Cardiac muscle cell (in vitro differentiated cells and primary cell): ENCODE measurements at places on chromosomes 12 and 14.
A peak's percentile ranks its signal among the peaks of the same experiment; 100 is the strongest.

- H3K27ac ChIP-seq: no peak overlapping the region
- H3K27me3 ChIP-seq: no peaks in the 10 kb centered on the region
- H3K36me3 ChIP-seq: no peaks in the 10 kb centered on the region
- no peak for DNase-seq
- peaks cover 7% of the 10 kb centered on the region for H3K4me1 ChIP-seq
Measured at GRCh38 chr12:92421042-92421441, 275.4 kb upstream of the BTG1 start.

DNA sequence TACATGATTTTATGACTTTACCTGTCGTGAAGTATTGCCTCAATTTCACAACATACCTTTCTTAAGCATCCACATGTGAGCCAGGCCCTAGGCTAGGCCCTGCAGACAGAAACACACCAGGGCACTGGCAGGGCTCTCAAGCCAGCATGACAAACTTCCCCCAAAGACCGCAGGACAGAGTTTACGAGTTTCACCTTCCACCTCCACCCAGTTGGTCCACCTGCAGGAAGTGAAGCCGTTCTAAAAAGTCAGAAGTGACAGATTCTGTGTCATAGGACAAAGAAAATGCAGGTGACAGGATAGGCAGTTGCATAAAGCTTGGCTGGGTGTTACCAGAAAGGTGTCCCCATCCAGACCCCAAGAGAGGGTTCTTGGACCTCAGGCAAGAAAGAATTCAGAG is 382.3 kb downstream of the PCNX1 start:
- DNase-seq: no peak
- no peaks in the 10 kb centered on the region for H3K27me3 ChIP-seq
- no peaks in the 10 kb centered on the region for H3K36me3 ChIP-seq
- H3K4me3 ChIP-seq: no peak overlapping the region
- no peaks in the 10 kb centered on the region for H3K4me1 ChIP-seq

DNA sequence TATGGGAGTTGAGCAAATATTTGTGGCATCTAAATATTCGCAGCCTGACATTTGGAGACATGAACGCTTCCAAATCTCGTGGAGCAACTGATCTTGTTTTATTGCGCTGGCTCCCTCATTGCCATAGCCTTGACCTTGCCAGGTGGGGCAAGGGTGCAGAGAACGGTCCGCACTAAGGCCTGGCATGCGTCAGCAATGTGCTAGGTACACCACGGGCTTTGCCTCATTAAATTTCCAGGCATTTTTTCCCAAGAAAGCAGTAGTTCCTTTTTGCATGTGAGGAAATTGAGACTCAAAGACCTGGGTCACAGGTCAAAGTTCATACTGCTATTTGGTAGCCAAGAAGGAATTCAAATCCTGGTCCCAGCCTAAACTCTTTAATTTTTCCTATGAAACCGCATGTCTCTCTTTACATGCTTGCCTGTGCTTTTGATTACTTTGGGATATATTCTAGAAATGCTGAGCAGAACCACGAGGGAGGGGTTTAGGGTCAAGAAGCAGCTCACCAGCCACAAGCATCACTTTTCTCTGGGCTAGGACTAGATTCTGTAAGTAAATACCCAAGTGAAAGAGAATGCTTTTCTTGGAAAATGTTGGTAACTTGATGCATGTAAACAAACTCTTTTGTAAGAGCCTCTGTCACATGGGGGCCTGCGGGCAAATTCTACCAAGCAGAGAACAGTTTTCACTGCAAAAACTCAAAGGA is 891.6 kb downstream of the VRK1 start:
- DNase-seq: no peak
- H3K36me3 ChIP-seq: no peaks in the 10 kb centered on the region
- no peak overlapping the region for H3K27ac ChIP-seq
- no peak overlapping the region for H3K4me3 ChIP-seq

DNA sequence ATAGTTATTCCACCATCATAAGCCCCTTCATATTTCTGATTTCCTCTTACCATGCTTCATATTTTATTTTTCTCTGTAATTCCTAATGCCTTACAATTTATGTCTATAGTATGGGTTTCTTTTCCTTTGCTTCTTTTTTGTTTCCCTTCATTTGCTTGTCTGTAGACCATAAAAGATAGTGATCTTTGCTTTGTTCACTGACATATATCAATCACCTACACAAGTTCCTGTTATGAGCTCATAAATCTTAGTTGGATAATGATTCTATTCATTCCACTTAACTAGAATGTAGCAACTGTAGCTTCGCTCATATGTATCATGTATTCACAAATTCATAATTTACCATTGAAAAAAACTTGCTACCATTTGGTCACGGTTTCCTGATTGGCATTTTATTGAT is 388.8 kb upstream of the ATXN7L3B start:
- H3K27ac ChIP-seq: no peak overlapping the region
- no peaks in the 10 kb centered on the region for H3K27me3 ChIP-seq
- no peaks in the 10 kb centered on the region for H3K4me1 ChIP-seq
- H3K4me3 ChIP-seq: no peak overlapping the region

- H3K4me1 ChIP-seq: peaks cover 51% of the 10 kb centered on the region
- H3K4me3 ChIP-seq: no peak overlapping the region
- peak; percentile 8 for DNase-seq
- H3K27ac ChIP-seq: peak overlapping the region; percentile 52
- H3K27me3 ChIP-seq: no peaks in the 10 kb centered on the region
- no peaks in the 10 kb centered on the region for H3K36me3 ChIP-seq
Measured at GRCh38 chr14:58628406-58628805, 9.4 kb upstream of the DACT1 start.

- DNase-seq: no peak
- H3K4me1 ChIP-seq: peaks cover 11% of the 10 kb centered on the region
- H3K27me3 ChIP-seq: no peaks in the 10 kb centered on the region
Measured at GRCh38 chr14:90758959-90759358, 57.3 kb downstream of the TTC7B start.

GRCh38 chr12:24741216-24741615 is 207.7 kb downstream of the BCAT1 start:
- H3K4me1 ChIP-seq: peaks cover 6% of the 10 kb centered on the region
- no peaks in the 10 kb centered on the region for H3K36me3 ChIP-seq
- no peak for DNase-seq
- no peaks in the 10 kb centered on the region for H3K27me3 ChIP-seq
- H3K27ac ChIP-seq: no peak overlapping the region
- H3K4me3 ChIP-seq: no peak overlapping the region

- H3K4me3 ChIP-seq: no peak overlapping the region
- no peaks in the 10 kb centered on the region for H3K27me3 ChIP-seq
- DNase-seq: no peak
- no peaks in the 10 kb centered on the region for H3K4me1 ChIP-seq
Measured at GRCh38 chr14:76115010-76115422, 36.7 kb upstream of the GPATCH2L start.

DNA sequence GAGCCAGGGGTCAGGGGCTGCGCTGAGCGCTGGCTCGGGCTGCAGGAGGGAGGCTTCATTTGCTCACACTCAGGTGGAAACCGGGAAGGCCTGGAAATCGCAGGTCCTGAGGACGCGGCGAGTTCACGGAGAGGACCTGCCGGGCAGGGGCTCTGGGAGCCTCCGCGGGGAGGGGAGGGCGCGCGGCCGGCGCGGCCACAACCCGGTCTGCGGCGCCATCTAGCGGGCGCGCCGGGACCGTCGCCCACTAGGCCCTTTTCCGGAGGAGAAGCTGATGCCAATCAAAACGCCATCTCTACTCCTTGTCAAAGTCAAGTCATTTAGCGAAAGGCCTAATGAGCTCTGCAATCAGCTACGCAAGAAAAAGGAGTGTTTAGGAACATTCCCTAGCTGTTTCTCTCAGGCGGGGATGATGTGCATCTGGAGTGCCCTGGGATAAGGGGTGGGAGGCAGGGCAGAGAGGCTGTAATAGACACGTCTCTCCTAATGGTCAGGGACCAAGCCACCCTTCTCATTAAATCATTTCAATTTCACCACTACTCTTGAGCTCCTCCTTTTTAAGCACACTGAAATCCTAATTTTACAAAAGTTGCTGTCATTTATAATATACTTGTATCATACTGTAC is 885.8 kb upstream of the TMEM132C start:
- H3K4me3 ChIP-seq: no peak overlapping the region
- no peak overlapping the region for H3K27ac ChIP-seq
- no peaks in the 10 kb centered on the region for H3K27me3 ChIP-seq
- DNase-seq: peak; percentile 9
- H3K36me3 ChIP-seq: no peaks in the 10 kb centered on the region

DNA sequence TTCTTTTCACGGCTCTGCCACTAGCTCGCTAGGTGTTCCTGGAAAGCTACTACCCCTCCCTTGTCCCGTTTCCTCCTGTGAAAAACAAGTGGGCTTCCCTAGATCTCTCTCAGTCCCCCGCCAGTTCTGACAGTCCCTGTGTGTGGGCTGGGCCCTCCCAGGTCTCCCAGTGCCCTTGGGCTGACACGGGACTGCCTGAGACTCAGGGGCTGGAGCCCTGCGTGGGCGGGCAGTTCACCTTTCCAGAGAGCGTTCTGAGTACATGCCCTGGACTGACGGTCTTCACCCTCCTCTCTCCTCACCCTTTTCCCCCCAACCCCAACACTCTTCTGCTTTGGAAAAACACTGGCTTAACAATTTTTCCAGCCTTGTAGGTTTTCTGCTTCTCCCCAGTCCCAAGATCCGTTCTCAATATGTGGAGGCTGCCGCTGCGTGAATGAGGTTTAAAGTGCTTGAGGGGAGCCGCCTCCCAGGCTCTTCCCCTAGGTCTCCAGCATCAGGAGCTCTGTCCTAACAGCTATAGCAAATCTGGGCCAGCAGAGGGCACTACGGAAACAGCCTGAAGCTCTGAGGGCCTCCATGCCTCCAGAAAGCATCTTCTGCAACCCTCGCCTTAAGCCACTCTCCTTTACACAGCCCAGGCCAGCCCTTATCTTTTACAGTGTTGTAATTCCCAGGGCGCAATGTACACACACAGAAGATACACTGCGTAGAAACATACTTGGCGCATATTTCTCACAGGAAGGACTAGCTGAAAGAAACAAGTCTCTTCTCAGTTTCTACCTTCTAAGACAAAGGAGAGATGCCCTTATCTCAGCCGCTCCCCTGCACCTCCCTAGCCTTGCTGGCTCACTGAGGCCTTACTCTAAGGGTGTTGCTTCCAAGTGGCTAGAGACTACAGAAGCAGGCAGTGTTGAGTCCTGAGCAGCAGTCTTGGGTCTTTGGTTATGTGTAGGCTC is 10.4 kb upstream of the DCD start:
- H3K27me3 ChIP-seq: no peaks in the 10 kb centered on the region
- no peaks in the 10 kb centered on the region for H3K4me1 ChIP-seq
- DNase-seq: peak; percentile 20
- no peak overlapping the region for H3K27ac ChIP-seq
- H3K36me3 ChIP-seq: no peaks in the 10 kb centered on the region

DNA sequence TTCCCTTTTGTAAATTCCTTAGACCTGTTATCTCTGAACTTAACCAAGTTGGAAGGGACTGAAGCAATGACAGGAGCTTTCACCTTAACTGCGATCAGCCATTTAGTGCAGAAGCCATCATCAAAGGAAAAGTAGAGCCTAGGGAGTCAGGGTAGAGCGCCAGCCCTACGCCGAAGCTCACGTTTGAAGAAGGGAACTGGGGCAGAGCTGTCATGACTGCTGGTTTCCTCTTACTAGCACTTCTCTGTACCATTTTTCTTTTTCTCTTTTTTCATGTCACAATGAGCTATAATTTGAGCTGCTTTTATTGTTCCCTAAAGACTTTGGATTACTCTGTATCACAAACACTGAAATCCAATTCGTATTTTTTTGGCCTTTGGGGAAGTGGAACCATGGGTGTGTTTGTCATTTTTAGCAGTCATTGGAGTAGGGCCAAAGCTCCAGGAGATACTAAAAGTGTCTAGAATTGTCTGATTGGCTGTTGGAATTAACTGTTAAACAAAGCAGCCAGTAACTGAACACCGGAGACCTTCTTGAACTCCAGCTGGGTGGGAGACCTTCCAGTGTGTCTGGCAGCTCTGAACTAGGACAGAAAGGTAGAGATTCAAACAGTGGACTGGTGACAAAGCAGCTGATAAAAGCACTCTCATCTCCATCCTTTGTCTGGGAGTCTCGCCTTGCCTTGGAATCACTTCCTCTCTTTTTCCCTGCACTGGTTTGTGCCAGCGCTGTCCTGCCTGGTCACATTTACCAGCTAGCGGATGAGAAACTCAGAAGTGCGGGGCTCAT is 9.1 kb downstream of the MTRFR start:
- no peaks in the 10 kb centered on the region for H3K36me3 ChIP-seq
- peaks cover 9% of the 10 kb centered on the region for H3K4me1 ChIP-seq
- DNase-seq: peak; percentile 23
- H3K4me3 ChIP-seq: no peak overlapping the region

DNA sequence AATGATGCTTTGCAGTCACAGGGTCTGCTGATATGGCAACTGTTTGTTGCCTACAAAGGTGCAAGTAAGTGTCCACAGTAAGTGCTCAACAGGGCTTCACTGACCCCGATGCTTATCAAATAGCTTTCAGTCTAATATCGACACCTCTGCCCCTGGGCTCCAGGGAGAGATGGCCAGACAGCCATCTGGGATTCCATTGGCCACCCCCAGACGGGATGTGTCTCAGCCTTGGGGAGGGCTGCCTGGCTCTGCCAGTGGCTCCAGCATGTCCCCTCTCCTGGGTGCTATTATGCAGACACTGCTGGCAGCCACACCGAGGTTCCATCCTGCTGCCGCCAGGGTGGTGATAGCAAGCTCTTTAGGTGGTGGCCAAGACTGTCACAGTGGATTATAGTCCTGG is 57.4 kb downstream of the DGLUCY start:
- peak; percentile 8 for DNase-seq
- peaks cover 3% of the 10 kb centered on the region for H3K36me3 ChIP-seq
- peaks cover 4% of the 10 kb centered on the region for H3K4me1 ChIP-seq
- H3K4me3 ChIP-seq: no peak overlapping the region
- H3K27ac ChIP-seq: no peak overlapping the region

DNA sequence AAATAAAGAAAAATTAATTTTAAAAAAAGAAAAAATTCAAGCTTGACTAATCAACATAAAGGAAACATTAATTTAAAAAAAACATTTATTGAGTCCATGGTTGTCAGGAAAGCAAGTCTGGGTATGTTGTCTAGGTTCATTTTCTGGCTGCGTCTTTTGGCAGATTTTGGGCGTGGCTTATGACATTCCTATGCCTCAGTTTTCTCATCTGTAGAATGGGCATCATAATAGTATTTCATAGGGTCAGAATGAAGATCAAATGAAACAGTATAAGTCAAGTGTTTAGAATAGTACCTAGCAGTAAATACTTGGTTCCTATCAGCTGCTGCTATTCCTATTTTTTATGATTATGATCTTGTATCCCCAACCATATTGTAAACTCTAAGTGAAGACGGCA is 40.5 kb downstream of the MYO1H start:
- H3K36me3 ChIP-seq: no peaks in the 10 kb centered on the region
- no peaks in the 10 kb centered on the region for H3K27me3 ChIP-seq
- no peak for DNase-seq
- H3K4me3 ChIP-seq: no peak overlapping the region

- peaks cover 54% of the 10 kb centered on the region for H3K27me3 ChIP-seq
- H3K36me3 ChIP-seq: peaks cover 7% of the 10 kb centered on the region
- no peak for DNase-seq
Measured at GRCh38 chr12:57759360-57759980, 4.6 kb downstream of the MARCHF9 start.

- H3K36me3 ChIP-seq: no peaks in the 10 kb centered on the region
- no peak overlapping the region for H3K27ac ChIP-seq
- DNase-seq: no peak
- no peaks in the 10 kb centered on the region for H3K4me1 ChIP-seq
Measured at GRCh38 chr14:76396714-76397187, 20.8 kb downstream of the ESRRB start.

- no peaks in the 10 kb centered on the region for H3K4me1 ChIP-seq
- no peak overlapping the region for H3K27ac ChIP-seq
- H3K36me3 ChIP-seq: no peaks in the 10 kb centered on the region
- DNase-seq: no peak
Measured at GRCh38 chr14:105737504-105738246, 211.3 kb downstream of the TMEM121 start.
